Neural crest cell (in vitro differentiated cells): ENCODE measurements at places on chromosomes 4 and X.

DNA sequence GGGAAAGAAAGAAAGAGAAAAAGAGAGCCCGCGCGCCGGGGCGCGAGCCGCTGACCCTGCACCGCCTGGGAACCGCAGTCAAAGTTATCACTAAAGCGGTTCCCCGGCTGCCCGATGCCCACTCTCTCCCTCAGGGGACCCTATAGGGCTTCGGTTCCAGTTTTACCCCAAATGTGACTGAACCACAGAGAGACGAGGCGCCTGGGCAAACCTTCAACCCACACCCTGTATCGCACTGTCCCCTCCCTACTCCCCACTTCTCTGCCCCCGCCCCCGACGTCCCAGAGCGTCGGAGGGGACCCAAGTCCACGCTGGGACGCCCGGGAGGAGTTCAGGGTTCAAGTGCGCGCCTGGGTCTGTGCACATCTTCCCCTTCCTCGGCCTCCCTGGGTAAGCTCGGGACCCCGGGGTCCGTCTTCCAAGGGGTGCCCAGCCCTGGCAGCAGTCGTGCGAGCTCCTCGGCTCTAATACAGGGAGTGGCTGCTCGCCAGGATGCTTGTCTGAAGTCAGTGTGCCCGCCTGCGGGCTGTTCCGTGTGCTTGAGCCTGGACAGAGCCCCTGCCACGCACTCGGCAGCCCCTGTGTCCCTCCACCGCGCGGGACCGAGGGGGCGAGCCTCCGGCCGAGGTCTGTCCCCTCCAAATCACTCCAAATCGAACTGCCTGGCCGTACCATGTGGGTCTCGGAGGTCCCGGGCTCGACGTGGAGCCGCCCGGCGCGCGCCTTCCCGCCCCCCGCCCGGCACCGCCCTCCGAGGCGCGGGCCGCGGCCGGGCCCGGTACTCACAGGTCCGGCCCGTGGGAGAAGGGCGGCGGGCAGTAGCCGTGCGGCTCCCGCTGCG lies 960 bp downstream of the TRPC3 start:
- peak; percentile 5 for DNase-seq

GRCh38 chr4:25788703-25789238 lies 74.0 kb downstream of the SEL1L3 start:
- no peak for DNase-seq

- DNase-seq = no peak
These were observed 5.5 kb upstream of the XIAP start for GRCh38 chrX:123854329-123854728.

GRCh38 chr4:5992171-5992827 lies 25.9 kb downstream of the C4orf50 start:
- no peak for DNase-seq

- DNase-seq = no peak
These were observed 144.0 kb upstream of the NAP1L5 start for GRCh38 chr4:88841635-88842034.

DNA sequence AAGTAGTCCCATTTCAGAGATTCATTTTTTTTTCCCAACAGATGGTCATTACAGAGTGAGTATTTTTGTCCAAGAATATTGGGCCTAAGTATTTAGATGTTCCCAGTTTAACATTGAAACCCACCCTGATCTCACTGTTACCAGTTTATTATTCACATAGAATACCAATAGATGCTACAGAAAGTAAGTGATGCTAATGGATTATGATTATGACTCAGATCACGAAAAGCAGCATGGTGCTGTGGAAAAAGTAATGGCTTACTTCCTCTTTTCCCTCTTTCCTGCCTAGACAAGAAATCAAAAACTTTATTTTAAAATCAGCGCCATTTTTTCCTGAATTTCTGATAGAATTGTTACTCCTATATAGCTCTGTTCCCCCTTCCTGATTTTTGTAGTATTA lies 51.9 kb downstream of the GSPT2 start:
- no peak for DNase-seq

GRCh38 chr4:108058685-108059440 lies 69.2 kb downstream of the HADH start:
- DNase-seq = peak; percentile 15

DNA sequence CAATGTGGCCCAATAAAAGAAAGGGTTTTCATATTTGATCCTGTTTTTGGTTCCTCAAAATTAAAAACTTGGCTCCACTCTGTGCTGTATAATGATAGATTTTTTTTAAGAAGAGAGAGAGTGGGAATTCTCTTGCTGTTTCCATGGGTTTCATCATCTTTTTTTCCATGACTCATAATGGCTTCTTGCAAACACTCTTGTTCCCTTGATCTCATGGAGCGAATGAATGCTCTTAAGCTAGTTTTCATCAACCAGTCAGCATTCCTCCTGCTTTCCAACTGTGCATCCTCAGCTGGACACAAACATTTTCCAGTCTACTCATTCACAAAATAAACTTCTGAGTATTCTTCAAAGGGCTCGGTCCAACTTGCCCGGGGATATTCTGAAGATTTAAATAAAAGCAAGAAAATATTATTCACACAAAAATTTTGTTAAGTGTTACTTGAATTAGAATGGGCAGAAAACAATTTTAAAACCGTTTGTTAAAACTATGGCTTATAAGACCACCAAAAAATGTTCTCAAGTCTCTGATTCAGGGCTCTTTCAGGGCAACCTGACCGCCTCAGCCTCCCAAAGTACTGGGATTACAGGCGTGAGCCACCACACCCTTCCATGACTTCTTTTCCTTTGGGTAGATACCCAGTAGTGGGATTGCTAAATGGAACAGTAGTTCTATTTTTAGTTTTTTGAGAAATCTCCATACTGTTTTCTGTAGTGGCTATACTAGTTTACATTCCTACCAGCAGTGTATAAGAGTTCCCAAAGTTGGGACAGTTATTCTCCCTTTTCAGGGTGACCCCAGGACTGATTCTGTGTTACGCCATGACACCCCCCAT lies 64.7 kb downstream of the TMEM156 start:
- DNase-seq = no peak

GRCh38 chrX:11481035-11481434 lies 184.7 kb downstream of the ARHGAP6 start:
- no peak for DNase-seq

DNA sequence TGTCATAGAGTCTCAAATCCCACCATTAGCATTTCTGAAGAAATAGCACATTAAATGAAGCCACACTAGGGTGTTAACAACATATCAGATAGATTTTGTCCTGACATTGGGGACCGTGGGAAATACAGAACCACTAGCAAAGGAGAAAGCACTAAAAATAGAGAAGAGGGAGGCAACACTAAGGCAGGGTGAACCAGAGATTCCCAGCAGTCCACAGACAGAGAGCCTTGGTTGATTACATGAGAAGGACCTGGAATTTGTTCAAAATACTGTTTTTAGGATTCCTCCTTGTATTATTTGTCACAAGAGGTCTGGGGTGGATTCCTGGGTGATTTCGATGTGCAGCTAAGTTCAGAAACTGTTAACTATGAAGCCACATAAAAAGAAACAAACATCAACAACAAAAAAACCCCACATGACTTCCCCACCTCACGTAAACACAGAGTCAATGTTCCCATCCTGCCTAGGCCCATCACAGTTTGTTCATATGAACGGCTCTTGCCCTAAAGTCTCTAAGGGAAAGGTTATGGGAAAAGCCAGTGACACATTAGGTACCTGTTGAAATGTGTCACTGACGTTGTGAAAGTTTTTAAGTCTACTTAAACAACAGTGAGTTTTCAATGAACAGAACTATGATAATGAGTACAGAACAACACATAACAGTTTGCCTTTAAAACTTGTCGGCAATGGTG lies 23.6 kb upstream of the GRSF1 start:
- no peak for DNase-seq

- no peak for DNase-seq
These were observed 64.7 kb upstream of the RPL34 start for GRCh38 chr4:108555701-108556100.

DNA sequence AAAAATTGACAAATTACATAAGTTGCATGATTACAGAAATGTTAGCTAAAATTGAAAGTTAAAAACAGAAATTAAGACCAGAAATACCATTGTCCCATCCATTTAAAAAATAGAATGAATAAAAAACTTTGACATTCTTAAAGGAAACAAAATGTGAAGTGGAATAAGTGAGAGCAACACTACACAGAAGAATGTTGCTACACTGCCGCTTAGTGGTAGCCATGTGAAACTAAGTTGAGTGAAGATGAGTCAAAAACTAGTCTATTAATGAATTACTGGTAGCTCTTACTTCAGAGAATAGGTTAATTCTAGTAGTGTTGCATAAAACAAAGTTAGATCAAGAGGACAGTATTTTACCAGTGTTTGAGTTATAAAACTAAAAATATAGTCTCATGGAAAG lies 571.0 kb upstream of the KLHL4 start:
- peak; percentile 23 for DNase-seq

GRCh38 chrX:153886915-153887314 lies 942 bp upstream of the L1CAM start:
- no peak for DNase-seq

GRCh38 chr4:165684177-165684805 lies 188.7 kb upstream of the TLL1 start:
- no peak for DNase-seq

DNA sequence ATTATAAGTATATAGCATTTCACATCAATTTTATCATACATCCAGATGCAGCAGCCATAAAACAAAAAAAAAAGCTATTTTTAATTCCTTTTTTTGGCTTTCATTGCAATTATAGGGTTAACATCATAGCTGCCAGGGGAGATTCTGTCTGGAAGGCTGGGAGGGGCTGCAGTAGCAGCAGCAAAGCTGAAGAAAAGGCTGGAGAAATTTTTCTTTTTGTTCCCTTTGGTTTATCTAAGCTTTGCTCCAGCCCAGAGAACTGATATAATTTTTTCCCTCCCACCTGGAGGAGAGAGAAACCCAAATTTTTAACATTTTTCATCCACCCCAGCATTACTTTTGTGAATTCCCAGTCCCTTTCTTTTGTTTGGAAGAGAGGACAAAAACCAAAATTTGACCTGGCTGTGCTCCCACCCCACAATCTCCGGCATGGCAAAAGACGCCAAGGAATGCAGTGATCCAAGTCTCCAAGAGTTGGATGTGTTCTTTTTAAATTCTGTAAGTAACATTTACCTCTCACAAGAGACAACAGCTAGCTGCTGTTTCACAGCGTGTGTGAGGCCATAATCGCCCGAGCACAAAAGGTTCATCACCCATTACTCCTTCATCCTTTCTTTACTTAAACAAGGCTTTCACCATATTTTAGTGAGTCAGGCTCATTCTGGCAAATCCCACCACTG lies 25.1 kb upstream of the FAM156A start:
- no peak for DNase-seq
